Upper lobe of left lung (tissue), 6 donors: ENCODE measurements at places on chromosomes 1 and 21. TPM values are rescaled to one million over a fixed set of nuclear protein-coding genes. Genes with fewer than 3 reads are reported as not detected.

- no peaks in the 10 kb centered on the region for H3K27me3 ChIP-seq
- H3K36me3 ChIP-seq: no peaks in the 10 kb centered on the region
Measured at GRCh38 chr1:65503427-65503826, 83.0 kb downstream of the LEPR start.

DNA sequence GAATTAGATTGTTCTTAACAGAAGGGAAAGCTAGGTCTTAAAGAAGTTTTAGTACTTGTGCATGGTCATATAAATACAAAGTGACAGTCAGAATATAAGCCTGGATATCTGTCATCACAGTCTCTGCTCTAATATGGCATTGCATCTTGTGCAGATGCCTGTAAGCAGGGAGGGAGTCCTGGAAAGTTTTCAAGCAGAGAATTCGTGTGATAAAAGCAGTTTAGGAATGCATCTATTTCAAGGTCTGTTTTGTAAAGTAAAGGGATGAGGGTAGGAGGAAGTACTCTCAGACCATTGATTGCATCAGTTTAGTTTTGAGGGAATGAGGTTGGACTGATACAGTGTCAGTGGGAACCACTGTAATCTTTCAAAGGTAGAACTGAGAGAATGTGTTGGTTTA lies 30.6 kb downstream of the IARS2 start:
- DNase-seq: no peak
- peaks cover 48% of the 10 kb centered on the region for H3K36me3 ChIP-seq
- H3K4me1 ChIP-seq: no peaks in the 10 kb centered on the region
- no peak overlapping the region for H3K4me3 ChIP-seq
- H3K27ac ChIP-seq: no peak overlapping the region

DNA sequence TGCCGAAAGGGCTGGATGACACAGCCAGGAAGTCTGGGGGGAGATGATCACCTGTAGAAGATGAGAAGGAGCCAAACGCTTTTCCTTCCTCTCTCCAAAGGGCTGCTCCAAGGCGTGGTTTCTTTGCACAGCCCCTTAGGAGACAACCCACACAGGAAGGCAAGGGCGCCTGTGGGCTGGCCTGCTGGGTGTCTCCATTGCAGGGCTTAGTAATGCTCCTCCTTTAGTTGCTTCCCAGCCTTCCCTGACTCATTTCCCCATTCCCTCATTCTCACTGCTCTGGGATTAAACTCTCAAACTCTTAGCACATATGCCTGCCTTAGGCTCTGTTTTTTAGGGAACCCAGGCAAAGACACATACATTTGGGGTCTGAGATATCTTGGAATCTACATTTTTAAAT lies 1.7 kb upstream of the CLCA1 start:
- no peaks in the 10 kb centered on the region for H3K36me3 ChIP-seq
- peaks cover 3% of the 10 kb centered on the region for H3K4me1 ChIP-seq
- no peak overlapping the region for H3K4me3 ChIP-seq
- DNase-seq: peak; percentile 8

DNA sequence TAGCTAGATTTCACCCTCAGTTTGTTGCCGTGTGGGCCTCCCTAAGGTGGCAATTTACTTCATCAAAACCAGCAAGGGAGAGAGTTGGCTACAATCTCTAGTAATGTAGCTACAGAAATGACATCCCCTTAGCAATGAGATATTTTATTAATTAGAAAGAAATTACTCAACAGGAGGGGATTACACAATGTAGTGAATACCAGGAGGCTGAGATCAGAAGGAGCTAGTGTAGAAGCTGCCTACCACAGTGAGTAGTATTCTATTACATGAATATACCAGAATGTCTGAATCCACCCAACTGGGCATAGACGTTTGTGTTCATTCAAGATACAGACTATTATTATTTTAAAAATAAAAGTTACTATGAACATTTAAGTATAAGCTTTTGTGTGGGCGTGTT lies 868.2 kb upstream of the CXADR start:
- H3K27me3 ChIP-seq: no peaks in the 10 kb centered on the region
- H3K4me1 ChIP-seq: no peaks in the 10 kb centered on the region
- no peak overlapping the region for H3K27ac ChIP-seq
- H3K36me3 ChIP-seq: no peaks in the 10 kb centered on the region
- no peak overlapping the region for H3K4me3 ChIP-seq

DNA sequence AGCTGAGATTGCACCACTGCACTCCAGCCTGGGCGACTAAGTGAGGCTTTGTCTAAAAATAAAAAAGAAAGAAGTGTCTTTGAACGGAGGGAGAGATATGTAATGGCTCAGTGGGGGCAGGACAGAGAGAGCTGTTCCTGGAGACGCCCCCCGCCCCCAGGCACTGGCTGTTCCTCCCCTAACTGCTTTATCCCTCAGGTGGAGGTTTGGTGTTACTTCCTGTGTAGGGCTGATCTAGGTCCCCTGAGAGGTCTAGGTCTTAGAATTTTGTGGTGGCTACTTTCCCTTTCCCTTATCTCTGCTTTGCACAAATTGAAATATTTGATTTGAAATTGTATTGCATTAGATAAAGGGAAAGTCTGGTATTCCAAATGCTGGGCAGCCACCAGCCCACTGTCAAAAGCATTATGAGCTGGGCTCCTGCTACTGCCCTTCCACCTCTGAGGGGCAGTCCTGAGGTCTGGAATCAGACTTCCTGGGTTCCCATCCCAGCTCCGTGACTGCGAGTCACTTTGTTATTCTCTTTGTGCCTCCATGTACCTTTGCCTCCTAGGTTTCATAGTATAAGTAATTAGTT lies 134.8 kb upstream of the KIF26B start:
- DNase-seq: no peak
- H3K27me3 ChIP-seq: no peaks in the 10 kb centered on the region
- H3K4me1 ChIP-seq: no peaks in the 10 kb centered on the region
- no peak overlapping the region for H3K4me3 ChIP-seq
- H3K36me3 ChIP-seq: no peaks in the 10 kb centered on the region
- no peak overlapping the region for H3K27ac ChIP-seq

- peaks cover 9% of the 10 kb centered on the region for H3K4me1 ChIP-seq
- no peaks in the 10 kb centered on the region for H3K27me3 ChIP-seq
- H3K27ac ChIP-seq: no peak overlapping the region
- H3K36me3 ChIP-seq: peaks cover 58% of the 10 kb centered on the region
- no peak for DNase-seq
Measured at GRCh38 chr1:21866707-21867043, 54.6 kb downstream of the LDLRAD2 start.

- no peaks in the 10 kb centered on the region for H3K36me3 ChIP-seq
- H3K4me1 ChIP-seq: peaks cover 24% of the 10 kb centered on the region
- no peak for DNase-seq
Measured at GRCh38 chr1:244327533-244327932, 124.2 kb downstream of the ADSS2 start.

- DNase-seq: no peak
- H3K27me3 ChIP-seq: no peaks in the 10 kb centered on the region
- no peaks in the 10 kb centered on the region for H3K36me3 ChIP-seq
- H3K4me3 ChIP-seq: no peak overlapping the region
Measured at GRCh38 chr1:218547957-218548730, 203.0 kb downstream of the TGFB2 start.

DNA sequence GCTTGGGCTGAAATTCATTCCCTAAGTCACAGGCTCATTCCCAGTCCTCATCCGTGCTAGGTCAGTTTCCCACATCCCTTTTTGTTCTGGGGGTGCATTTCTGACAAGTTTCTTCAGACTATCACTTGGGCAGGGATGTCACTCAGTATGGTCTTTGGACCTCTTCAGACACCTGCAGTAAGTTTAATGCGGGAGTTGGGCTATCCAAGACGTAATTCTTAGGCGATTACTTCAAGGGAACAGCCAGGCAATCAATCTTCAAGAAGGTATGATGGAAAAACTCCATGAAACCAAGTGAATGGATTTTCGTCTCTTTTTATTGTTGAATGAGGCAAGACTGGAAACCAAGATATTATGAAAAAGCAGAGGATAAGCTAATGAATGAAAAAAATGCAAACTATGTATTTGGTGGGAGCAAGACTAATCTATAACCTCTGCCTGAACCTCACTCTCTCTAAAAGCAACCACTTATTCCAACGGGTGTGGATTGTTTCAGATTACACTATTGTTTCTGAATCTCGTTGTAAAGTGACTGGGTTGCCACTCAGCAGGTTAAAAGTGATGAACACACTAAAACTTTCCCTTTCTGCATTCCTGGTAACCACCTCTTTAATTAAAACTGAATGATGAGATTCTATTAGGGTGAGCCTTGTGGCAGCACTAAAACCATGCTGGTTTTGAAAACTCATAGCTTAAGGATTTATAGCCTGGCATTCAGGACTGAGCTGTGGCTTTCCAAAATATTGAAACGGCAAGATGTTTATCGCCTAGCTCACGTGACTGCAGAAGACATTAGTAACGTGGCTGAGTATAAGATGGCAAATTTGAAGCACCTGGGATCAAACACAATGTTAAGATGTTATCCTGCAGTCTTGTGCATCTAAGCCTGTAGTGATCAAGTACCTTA lies 1.1 kb downstream of the RASAL2 start:
- DNase-seq: no peak
- peak overlapping the region; percentile 92 for H3K27ac ChIP-seq
- no peaks in the 10 kb centered on the region for H3K36me3 ChIP-seq
- H3K27me3 ChIP-seq: no peaks in the 10 kb centered on the region
- H3K4me3 ChIP-seq: peak overlapping the region; percentile 98
- H3K4me1 ChIP-seq: peaks cover 18% of the 10 kb centered on the region

- H3K36me3 ChIP-seq: no peaks in the 10 kb centered on the region
- no peak overlapping the region for H3K27ac ChIP-seq
- H3K27me3 ChIP-seq: no peaks in the 10 kb centered on the region
- H3K4me3 ChIP-seq: no peak overlapping the region
Measured at GRCh38 chr1:50487725-50488124, 64.5 kb upstream of the DMRTA2 start.

GRCh38 chr1:31976401-31976800 lies 37.3 kb upstream of the KHDRBS1 start:
- DNase-seq: no peak
- H3K27me3 ChIP-seq: no peaks in the 10 kb centered on the region
- H3K36me3 ChIP-seq: no peaks in the 10 kb centered on the region
- no peak overlapping the region for H3K4me3 ChIP-seq
- H3K4me1 ChIP-seq: no peaks in the 10 kb centered on the region
- H3K27ac ChIP-seq: no peak overlapping the region

- H3K27me3 ChIP-seq: no peaks in the 10 kb centered on the region
- H3K4me1 ChIP-seq: no peaks in the 10 kb centered on the region
- H3K27ac ChIP-seq: no peak overlapping the region
- H3K4me3 ChIP-seq: no peak overlapping the region
Measured at GRCh38 chr1:26346274-26347033, 7.5 kb downstream of the CRYBG2 start.

- H3K27me3 ChIP-seq: no peaks in the 10 kb centered on the region
- DNase-seq: no peak
- no peaks in the 10 kb centered on the region for H3K36me3 ChIP-seq
- peaks cover 10% of the 10 kb centered on the region for H3K4me1 ChIP-seq
Measured at GRCh38 chr1:74193908-74194307, 4.1 kb downstream of the LRRIQ3 start.

GRCh38 chr1:98920441-98921110 lies 84.1 kb downstream of the PLPPR5 start:
- no peak for DNase-seq
- no peaks in the 10 kb centered on the region for H3K4me1 ChIP-seq
- no peaks in the 10 kb centered on the region for H3K27me3 ChIP-seq

DNA sequence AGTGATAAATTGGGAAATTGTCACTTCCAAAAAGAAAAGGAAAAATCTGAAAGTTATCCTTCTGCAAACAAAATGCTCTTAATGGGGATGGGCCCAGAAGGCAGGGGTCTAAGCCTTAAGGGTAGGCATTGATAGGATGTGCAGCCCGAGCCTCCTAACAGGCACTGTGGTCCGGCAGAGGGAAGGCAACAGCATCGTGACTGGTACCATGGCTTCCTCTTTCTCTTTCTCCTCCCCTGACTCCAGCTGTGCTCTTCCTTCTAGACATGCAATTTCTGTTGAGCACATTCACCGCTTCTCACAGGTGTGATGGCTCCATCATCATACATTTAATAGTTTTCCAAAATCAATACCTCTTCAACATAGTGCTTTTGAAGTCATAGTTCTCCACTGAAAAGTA lies 91.5 kb downstream of the SELENOF start:
- DNase-seq: no peak
- no peaks in the 10 kb centered on the region for H3K4me1 ChIP-seq
- no peaks in the 10 kb centered on the region for H3K27me3 ChIP-seq
- no peaks in the 10 kb centered on the region for H3K36me3 ChIP-seq

Gene NR0B2
- total RNA-seq: 0.89 TPM

Gene CFHR5
- total RNA-seq: not detected

Gene GJA9
- total RNA-seq: not detected

Gene OR2T2
- total RNA-seq: not detected
